CD4-positive, CD25-positive, alpha-beta regulatory T cell (primary cell): ENCODE measurements at places on chromosomes 16 and 17. TPM values are rescaled to one million over a fixed set of nuclear protein-coding genes. Genes with fewer than 3 reads are reported as not detected.

DNA sequence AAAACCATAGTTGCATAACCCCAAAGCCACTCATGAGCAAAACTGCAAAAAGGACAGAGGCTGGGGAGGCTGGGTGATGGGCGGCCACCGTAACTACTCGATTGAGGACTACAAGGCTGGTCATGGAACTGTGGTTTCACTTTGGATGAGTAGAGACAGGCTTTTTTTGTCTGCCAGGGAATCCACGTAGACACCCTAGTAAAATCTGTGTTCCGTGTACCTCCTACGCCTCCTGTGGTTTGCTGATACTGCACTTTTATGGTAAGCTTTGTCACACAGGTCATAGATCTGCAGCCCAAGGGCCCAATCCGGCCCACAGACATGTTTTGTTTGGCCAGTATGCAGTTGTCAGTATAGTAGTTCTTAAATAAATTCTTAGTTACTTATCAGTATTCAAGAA lies 2.2 kb upstream of the TLCD3B start:
- peaks cover 3% of the 10 kb centered on the region for H3K27me3 ChIP-seq
- no peak for DNase-seq
- peaks cover 13% of the 10 kb centered on the region for H3K4me1 ChIP-seq
- no peak overlapping the region for H3K27ac ChIP-seq
- no peak overlapping the region for H3K4me3 ChIP-seq

DNA sequence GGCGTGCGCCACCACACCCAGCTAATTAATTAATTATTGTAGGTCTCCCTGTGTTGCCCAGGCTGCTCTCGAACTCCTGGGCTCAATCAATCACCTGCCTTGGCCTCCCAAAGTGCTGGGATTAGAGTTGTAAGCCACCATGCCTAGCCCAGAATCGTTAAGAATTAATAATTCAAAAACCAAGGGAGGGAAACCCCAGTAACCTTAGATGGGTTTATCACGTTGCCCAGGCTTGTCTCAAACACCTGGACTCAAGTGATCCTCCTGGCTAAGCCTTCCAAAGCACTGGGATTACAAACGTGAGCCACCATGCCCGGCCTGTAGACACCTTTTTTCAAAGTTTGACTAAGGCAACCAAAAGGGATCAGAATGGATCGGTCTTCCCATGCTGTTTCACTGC lies 21.6 kb downstream of the CD300LF start:
- no peaks in the 10 kb centered on the region for H3K36me3 ChIP-seq
- no peak for DNase-seq

GRCh38 chr17:78992542-78993212 lies 13.0 kb upstream of the LGALS3BP start:
- no peaks in the 10 kb centered on the region for H3K4me1 ChIP-seq
- no peak overlapping the region for H3K27ac ChIP-seq
- H3K27me3 ChIP-seq: no peaks in the 10 kb centered on the region
- DNase-seq: no peak
- H3K4me3 ChIP-seq: no peak overlapping the region

GRCh38 chr17:40032322-40033320 lies 17.4 kb downstream of the CSF3 start:
- H3K4me3 ChIP-seq: no peak overlapping the region
- H3K27ac ChIP-seq: no peak overlapping the region
- H3K4me1 ChIP-seq: no peaks in the 10 kb centered on the region
- no peaks in the 10 kb centered on the region for H3K27me3 ChIP-seq
- no peak for DNase-seq
- peaks cover 63% of the 10 kb centered on the region for H3K36me3 ChIP-seq

DNA sequence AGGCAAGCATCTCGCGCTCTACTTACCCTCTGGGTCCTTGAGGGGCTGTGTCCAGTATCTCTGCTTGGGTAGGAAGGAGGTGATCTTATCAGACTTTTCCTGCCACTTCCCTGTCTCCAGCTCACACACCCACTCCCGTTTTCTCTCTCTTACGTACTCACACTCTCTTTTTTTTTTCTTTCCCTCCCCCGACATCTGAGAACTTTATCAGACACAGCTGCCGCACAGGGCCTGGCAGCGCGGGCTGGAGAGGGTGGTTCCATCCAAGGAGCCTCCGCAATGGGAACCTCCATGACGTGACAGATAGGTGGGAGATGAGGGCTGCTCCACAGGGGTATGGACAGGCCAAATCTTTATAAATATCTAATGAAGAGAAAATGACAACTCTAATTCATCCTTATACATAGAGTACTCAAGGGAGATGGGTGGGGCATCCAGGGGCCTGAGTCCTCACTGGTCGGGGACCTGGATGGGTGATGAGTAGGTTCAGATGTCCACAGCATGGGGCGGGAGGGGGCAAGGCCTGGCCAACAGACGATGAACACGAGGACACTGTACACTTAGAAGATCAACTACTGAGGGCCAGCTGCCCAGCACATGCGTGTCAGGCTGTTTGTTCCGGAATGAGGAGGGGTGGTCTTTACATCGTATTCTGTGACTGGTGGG lies 23.3 kb downstream of the MINK1 start:
- H3K36me3 ChIP-seq: peaks cover 34% of the 10 kb centered on the region
- H3K4me1 ChIP-seq: no peaks in the 10 kb centered on the region
- no peak for DNase-seq
- no peak overlapping the region for H3K27ac ChIP-seq
- no peak overlapping the region for H3K4me3 ChIP-seq

DNA sequence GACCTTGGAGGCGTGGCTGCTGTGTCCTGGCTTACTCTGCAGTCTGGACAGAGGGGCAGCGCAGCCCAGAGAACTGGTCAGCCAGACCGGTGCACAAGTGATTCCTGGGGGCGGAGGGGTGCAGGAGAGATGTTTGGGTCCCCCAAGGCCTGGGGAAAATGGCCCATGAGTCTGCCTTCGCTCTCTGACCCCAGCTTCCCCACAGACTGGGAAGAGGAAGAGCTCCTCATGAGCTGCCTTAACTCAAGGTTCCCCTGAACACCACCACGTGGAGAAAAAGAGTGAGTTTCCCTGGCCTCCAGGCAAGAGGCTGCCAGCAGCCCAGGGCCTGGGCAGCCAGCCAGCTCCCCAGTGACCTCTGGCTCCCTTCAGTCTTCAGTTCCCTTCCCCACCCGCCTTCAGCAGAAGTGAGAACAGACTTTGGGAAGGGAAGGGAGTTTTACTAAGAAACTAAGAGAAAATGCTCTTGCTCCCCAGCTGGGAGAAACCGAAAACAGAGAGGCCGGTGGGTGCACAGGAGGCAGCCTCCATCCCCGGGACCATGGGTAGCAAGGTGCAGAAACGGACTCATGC lies 2.0 kb upstream of the C17orf99 start:
- no peaks in the 10 kb centered on the region for H3K27me3 ChIP-seq
- H3K36me3 ChIP-seq: peaks cover 11% of the 10 kb centered on the region
- peaks cover 43% of the 10 kb centered on the region for H3K4me1 ChIP-seq
- H3K4me3 ChIP-seq: no peak overlapping the region
- no peak overlapping the region for H3K27ac ChIP-seq

The UMOD gene
- not detected for polyA plus RNA-seq

DNA sequence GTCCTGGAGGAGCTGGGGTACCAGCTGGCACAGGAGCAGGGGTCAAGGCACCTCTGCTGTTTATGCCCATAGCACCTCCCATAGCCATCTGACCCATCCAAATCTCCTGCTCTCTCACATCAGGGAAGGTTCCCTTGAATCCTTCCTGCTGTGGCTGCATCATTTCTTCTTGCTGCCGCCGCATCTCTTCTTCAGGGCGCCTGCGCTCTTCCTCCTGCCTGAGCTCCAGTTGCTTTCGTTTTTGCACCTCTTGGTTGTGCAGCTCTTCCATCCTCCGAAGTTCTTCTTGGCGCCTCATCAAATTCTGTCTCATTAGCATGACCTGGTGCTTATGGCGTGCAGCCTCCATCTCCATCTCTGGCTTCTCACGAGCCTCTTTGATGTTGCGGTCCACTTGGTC lies 2.0 kb upstream of the NOB1 start:
- H3K27me3 ChIP-seq: no peaks in the 10 kb centered on the region
- H3K27ac ChIP-seq: no peak overlapping the region
- peaks cover 33% of the 10 kb centered on the region for H3K4me1 ChIP-seq
- no peak overlapping the region for H3K4me3 ChIP-seq
- peaks cover 4% of the 10 kb centered on the region for H3K36me3 ChIP-seq

The BEAN1 gene
- 0.17 TPM for polyA plus RNA-seq

GRCh38 chr17:82280537-82280936 lies 7.0 kb upstream of the CSNK1D start:
- H3K27me3 ChIP-seq: no peaks in the 10 kb centered on the region
- DNase-seq: no peak
- H3K36me3 ChIP-seq: no peaks in the 10 kb centered on the region
- peaks cover 4% of the 10 kb centered on the region for H3K4me1 ChIP-seq
- no peak overlapping the region for H3K27ac ChIP-seq
